SHP77 treated with DMSO at 0.1 percent for 48 hours (cell line): ENCODE measurements at places on chromosomes 4 and X.

GRCh38 chrX:56762220-56762619 lies 33.2 kb downstream of the NBDY start:
- DNase-seq: no peak

DNA sequence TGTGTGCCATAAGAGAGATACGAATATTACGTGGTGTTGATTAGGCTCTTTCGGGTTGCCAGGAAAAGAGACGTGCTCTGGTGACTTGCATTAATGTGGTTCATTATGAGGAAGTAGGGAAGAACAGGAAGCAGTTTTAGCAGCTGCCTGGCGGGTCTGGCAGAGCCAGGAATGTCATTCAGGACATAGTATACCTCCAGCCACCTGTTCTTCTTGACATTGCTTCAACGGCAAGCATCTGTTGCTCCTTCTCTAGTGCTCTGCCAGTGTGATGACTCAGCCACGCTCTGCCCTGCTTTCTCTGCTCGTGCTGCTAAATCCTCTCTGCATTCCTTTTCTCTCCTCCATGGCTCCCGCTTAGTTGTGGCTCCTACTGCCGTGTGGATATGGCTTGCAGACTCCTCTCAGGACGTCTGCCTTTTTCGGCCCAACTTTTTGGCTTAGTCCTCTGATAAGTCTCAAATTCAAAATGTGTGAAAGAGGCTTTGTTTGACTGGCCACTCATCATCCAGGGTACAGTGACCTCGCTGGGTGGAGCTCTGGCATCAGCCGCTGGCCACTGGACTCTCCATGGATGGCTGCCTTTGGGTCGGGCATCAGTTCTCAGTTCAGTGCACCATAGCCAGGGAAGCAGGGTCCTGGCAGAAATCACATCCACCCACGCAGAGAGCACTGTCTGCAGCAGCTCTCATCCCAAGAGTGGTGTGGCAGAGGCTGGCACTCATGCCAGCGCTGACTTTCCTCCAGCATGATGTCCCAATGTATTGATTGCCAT lies 89.3 kb upstream of the KLF3 start:
- peak; percentile 60 for DNase-seq

DNA sequence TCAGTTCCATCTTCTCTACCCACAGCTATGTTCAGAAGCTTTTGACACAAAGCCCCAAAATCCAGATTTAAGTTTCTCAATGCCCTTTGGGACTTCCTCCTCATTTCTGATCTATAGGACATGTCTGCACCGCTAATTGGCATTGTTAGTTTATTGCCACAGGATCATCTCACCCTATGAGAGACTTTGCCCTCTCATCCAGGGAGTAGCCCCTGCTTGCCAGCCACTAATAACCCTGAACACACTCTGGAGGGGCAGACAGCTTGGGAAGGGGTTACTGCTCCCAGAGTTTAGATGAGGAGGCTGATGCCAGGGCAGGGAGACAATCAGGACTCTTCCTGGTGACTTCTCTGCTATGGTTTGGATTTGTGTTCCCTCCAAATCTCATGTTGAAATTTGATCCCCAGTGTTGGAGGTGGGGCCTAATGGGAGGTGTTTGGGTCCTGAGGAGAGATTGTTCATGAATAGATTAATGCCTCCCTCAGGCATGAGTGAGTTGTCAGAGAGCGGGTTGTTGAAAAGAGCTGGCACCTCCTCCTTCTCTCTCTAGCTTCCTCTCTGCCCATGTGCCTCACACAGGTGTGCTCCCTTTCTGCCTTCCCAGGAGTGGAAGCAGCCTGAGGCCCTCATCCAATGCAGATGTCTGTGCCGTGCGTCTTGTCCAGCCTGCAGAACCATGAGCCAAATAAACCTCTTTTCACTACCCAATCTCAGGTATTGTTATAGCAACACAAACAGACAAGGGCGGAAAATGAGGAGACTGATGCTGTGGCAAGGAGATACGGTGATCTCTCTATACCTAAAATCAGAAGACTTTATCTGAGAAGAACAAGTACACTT lies 3.6 kb upstream of the SCARB2 start:
- DNase-seq: no peak

DNA sequence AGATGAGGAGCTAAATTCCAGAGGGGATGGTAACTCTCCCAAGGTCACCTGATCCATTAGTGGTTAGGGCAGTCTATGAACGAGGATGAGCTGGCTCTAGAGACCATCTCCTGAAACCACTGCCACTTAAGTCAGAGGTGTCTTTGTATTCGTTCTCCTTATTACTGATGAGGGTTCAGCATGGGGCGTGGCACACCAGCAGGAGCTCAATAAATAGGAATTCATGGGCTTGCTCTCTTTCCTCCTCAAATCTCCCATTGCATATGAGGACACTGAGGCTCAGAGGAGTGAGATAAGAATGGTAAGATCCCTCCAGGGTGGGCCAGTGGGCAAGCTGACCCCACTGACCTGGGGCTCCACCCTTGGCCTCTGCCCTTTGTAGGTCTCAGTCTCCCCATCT lies 1.7 kb upstream of the GATA1 start:
- no peak for DNase-seq

DNA sequence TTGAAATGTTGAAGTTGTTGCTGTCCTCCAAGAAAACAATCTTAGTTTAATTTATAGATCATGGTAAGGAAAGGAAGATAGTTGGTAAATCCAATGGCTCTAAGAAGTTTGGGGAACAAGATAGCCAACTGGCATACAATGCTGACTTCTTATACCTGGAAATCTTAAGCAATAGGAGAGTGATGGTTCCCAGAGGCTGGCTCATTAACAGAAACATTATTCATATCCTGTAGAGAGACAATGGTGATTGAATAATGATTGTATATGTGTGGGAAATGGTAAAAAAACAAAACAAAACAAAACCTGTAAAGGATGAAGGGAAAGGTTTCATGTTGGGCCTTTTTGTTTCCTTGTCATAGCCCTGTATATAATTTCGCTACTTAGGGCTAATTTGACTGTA lies 174.9 kb upstream of the CTSO start:
- DNase-seq: no peak

GRCh38 chrX:35890699-35891098 lies 28.8 kb upstream of the CFAP47 start:
- peak; percentile 1 for DNase-seq

GRCh38 chr4:121108557-121108956 lies 36.2 kb upstream of the NDNF start:
- peak; percentile 36 for DNase-seq

GRCh38 chrX:20498851-20499635 lies 232.3 kb upstream of the RPS6KA3 start:
- no peak for DNase-seq

DNA sequence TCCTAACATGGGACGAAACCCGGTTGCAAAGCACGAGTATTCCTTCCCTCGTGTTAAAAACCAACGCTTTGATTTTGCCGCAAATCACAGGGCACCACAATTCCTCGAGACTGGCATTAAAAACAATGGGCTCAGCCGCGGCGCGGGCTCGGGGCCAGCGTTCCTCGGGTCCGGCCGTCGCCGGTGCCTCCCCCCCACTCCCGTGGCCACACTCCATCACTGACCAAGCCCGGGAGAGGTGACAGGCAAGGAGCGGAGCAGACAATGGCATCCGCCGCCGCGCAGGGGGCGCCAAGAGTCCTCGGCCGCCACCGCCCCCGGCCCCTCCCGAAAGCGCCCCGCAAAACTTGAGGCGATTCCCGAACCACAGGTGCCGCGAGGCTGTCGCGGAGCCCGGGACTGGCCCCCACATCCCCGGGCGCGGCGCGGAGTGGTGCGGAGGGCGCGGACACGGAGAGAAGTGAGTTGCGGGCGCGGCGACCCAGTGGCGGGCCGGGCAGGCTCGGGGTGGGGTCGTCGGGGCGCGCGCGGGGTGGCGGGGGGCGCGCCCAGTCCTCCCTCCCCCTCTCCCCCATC lies 445 bp downstream of the AP1S2 start:
- no peak for DNase-seq

- DNase-seq: no peak
Observed at GRCh38 chr4:79160962-79161361, 164.9 kb downstream of the NAA11 start.

DNA sequence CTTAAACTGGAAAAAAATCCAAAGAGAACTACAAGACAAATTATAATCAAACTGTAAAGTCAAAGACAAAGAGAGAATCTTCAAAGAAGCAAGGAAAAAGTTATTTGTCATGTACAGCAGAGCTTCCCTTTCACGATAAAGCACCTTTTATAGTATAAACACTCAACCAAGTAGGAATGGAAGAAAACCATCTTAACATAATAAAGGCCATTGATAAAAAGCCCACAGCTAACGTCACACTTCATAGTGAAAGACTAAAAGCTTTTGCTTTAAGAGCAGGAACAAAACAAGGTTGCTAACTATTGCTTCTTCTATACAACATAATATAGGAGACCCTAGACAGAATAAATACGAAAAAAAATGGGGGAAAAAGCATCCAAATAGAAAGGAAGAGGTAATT lies 595.7 kb upstream of the POU3F4 start:
- DNase-seq: no peak

DNA sequence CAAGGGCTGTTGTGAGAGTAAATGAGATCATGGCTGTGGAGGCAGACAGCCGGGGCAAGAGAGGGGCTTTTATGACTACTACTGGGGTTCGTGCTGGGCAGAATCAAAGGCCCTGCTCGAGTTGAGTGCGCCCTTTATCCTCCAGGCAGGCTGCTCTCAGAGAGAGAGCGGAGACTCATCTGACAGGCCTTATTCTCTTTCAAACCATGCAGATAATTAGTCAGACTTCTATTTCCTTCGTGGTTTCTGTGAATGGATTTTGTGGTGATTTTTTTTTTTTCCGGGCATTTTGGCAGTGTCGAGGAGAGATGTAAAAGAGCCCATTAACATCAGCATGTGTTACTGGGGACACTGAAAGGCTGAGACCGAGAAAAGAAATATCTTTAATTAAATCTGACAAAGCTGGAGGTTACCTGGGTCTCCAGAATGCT lies 73.6 kb downstream of the MED28 start:
- DNase-seq: no peak

GRCh38 chr4:159922119-159922518 lies 819.2 kb downstream of the RAPGEF2 start:
- DNase-seq: no peak

DNA sequence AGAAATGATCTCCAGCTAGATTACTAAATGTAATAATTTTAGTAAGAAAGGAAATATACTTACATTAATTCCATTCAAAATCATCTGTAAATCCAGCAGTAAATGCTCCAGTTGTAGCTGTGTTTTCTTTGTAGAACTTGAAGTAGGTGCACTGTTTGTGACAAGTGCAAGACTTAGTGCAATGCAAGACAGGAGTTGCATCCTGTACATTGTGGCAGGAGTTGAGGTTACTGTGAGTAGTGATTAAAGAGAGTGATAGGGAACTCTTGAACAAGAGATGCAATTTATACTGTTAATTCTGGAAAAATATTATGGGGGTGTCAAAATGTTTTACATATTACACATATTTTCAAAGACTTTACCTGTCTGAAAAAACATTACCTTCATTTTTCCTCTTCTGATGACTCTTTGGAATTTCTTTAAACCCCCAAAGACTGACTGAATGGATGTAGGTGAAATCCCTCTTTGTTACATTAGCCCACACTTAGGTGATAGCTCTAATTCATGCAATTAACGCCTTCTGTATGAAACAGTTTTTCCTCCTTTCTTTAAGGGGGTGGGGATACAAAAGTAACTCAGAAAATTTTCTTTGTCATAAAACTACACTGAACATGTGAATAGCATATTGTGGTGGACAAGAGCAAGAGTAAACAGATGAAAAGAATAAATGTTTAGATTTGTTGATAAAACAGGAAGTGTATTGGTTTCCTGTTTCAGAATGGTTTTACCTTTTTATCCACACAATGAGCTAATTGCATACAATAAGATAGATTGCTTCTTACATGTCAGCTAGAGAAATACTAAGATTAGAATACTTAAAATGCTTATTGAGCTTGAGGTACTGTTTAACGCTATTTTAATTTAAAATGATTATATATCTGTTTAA lies at the start of gene IL2:
Gene IL2, minus strand, starts transcription at position 495 of the 886 bp plus-strand sequence. Its CDS starts 285 bp downstream, at position 210.
- DNase-seq: no peak

DNA sequence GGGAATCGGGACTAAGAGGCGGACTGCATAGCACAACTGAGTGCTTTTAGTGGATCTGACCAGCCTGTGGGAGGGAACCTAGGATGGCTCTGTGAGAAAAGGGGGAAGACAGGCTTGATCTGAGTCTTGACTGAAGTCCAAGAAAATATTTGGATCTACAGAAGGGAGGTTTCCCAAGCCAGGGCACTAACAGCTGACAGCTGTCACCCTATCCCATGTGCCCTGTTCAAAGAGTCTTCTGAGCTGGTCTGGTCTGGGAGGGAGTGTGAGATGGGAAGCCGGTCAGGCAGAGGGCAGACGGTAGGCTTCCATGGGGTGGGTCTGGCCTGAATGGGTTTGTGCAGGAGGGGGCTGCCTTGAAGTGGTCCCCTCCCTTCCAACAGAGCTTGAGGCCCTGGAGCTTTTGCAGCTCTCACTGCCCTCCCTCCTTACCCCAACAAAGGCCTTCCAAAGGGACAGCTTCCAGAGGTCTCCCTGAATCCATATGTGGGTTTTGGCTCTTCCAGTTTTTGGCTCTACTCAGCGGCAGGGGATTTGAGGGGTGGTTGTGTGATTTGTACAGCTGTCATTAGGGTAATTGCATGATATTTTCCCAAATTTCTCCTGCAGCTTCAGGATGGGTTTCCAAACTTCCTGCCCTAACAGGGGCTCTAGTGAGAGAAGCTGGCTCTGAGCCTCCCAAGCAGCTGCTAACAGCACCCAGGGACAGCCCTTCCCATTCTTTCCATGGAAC lies 643.7 kb downstream of the BCOR start:
- no peak for DNase-seq

DNA sequence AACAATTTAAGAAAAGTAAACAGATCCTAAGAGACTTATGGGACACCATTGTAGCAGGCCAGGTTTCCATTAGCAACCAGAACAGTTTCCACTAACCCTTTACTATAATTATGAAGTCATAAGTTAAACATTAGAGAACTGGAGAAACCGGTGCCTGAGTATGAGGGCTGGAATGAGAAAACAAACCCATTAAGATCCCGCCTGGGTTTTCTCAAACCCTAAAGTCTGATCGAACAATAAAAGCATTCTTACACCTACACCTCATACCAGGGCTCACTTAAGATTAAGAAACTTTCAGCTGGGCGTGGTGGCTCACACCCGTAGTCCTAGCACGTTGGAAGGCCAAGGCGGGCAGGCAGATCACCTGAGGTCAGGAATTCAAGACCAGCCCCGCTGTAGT lies 13.7 kb upstream of the DHX15 start:
- DNase-seq: no peak
